ENCODE measurements at places on chromosomes 3 and 15. TPM values are rescaled to one million over a fixed set of nuclear protein-coding genes. Genes with fewer than 3 reads are reported as not detected.

Gene MNS1
- total RNA-seq: 7.8 TPM

Gene PLCD1
- 25.6 TPM for total RNA-seq

Gene CGNL1
- total RNA-seq: 41.4 TPM

Gene IQCF5
- not detected for total RNA-seq

Gene SI
- total RNA-seq: not detected

Gene SIDT1
- 4.8 TPM for total RNA-seq

Gene MESP1
- total RNA-seq: 1.2 TPM

Gene CFAP92
- total RNA-seq: 1.3 TPM

Gene REC114
- total RNA-seq: not detected

Gene B4GALT4
- total RNA-seq: 21.8 TPM

Gene ST8SIA2
- 18.9 TPM for total RNA-seq

Gene CCDC66
- 80.1 TPM for total RNA-seq

Gene SLC35G2
- 13.6 TPM for total RNA-seq

Gene GRK7
- total RNA-seq: 1.3 TPM

Gene MORC1
- total RNA-seq: not detected

Gene TEX55
- not detected for total RNA-seq

Gene AAGAB
- total RNA-seq: 32.9 TPM

Gene BCL2A1
- 1.5 TPM for total RNA-seq

Gene VEPH1
- 10.5 TPM for total RNA-seq

Gene UTS2B
- 0.38 TPM for total RNA-seq

Gene KNG1
- not detected for total RNA-seq

Gene CKMT1B
- 6.7 TPM for total RNA-seq

Gene IL17RE
- 0.71 TPM for total RNA-seq

Gene TMEM115
- total RNA-seq: 33.6 TPM

Gene KBTBD13
- total RNA-seq: not detected

Gene TRIM42
- total RNA-seq: not detected

Gene SLC12A1
- 2.1 TPM for total RNA-seq

Gene ALDH1A3
- 143 TPM for total RNA-seq

Gene BFSP2
- 299 TPM for total RNA-seq

Gene AHSG
- total RNA-seq: not detected

Gene POTEB2
- not detected for total RNA-seq

Gene GXYLT2
- total RNA-seq: 33.9 TPM

Gene SLC33A1
- 38.5 TPM for total RNA-seq

Gene CATSPER2
- 5.7 TPM for total RNA-seq

Gene P2RY1
- 47.6 TPM for total RNA-seq

Gene RTP1
- total RNA-seq: not detected

Gene SLC51B
- total RNA-seq: 0.60 TPM

Gene GOLGA8G
- not detected for total RNA-seq

Gene CLEC3B
- total RNA-seq: 109 TPM

Gene CDC25A
- total RNA-seq: 4.6 TPM

Gene MESP2
- total RNA-seq: 2.8 TPM

Gene TMEM108
- 16.1 TPM for total RNA-seq

Gene THRB
- total RNA-seq: 41.6 TPM

Gene SLC38A3
- 21.4 TPM for total RNA-seq

Gene TGM4
- total RNA-seq: not detected

Gene ZNF660
- 21.2 TPM for total RNA-seq

Gene FBXW12
- not detected for total RNA-seq
